ENCODE measurements at places on chromosomes 1 and 21.
A peak's percentile ranks its signal among the peaks of the same experiment; 100 is the strongest.

GRCh38 chr1:157540852-157541251 is 11.5 kb downstream of the FCRL5 start:
- no peak for DNase-seq

GRCh38 chr1:175005085-175005783 is 5.5 kb downstream of the CACYBP start:
- DNase-seq = no peak

DNA sequence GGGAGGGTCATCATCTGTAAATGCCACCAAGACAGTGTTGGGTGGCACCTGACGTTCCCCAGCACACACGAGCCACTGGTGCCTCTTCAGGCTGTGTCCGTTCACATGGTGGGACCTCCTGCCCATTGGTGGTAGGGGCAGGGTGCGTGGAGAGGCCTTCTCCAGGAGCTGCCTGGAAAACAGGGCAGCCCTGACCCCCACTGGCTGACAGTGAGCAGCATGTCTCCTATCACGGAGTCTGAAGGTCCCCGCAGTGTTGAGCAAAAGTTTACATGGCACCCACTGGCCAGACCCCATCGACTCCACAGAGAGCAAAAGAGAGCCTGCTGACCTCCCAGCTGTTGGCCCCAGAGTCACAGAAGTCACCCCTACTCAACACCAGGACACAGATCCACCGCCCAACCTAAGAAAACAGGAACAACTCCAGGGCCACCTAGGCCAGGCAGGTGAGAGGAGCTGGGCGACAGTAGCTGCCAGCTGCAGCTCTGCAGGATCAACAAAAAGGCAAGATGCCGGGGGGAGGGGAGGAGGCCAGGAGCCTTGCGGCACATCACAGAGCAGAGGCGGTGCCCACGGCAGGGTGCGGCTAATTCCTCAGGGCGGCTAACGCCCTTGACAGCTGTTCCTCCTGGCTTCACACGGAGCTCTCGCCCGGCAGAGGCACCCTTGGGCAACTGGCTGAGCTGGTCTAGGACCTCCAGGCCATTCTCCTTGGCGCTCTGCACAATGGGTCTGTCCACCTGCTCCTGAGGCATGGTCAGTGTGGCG is 14.4 kb upstream of the IFI6 start:
- DNase-seq = no peak

- DNase-seq = no peak
Measured at GRCh38 chr1:114379987-114380386, 131.0 kb downstream of the TRIM33 start.

DNA sequence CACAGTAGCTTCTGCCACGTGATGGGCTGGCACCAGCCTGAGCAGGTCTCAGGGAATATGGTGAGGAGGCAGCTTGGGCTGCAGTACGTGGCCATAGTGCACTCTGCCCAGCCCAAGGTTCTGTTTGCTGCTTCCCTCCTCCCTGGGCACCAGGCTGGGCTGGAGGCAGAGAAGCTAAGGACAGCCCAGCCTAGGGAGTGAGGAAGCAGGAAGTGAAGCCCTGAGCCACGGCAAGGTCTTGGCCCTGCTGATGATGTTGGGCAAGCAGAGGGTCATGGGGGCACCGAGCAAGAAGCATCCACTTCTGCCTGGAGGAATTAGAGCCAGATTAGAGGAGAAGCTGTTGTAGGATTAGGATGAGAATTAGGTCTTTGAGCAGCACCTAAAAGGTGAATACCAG is 326.7 kb upstream of the VAMP3 start:
- DNase-seq = no peak

GRCh38 chr1:32501865-32502264 is 37.0 kb downstream of the ZBTB8B start:
- DNase-seq = no peak

DNA sequence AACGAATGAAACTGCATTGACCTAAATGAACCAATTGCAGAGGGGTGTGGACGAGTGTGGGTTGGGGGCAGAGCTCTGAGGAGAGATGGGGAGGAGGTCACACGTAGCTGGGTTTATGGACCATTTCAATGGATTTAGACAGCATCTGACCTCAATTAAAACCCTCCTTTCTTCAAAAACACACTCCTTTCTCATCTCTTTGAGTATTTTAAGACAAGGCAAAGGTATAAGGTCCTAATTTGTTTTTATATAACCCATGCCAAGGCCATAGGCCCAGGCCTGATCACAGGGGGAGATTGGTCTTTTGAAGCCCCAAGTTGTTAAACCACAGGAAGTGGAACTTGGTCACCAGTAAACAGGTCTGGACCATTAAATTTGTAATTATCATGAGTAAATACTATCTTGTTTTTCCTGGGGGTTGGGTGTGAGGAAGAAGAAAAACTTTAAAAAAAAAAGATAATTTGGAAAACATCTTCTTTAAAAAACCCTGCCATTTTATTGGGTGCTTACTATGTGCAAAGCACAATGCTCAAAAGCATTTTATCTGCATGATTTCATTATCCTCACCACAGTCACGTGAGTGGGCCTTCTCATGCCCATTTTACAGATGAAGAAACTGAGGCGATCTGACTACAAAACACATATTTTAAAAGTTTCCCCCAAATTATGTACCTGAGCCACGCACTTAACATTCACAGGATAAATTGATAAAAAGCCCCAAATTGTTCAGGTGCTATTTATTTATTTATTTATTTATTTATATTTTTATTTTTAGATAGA is 8.9 kb upstream of the INAVA start:
- no peak for DNase-seq

- DNase-seq = no peak
Measured at GRCh38 chr1:244302876-244303609, 148.7 kb downstream of the ADSS2 start.

DNA sequence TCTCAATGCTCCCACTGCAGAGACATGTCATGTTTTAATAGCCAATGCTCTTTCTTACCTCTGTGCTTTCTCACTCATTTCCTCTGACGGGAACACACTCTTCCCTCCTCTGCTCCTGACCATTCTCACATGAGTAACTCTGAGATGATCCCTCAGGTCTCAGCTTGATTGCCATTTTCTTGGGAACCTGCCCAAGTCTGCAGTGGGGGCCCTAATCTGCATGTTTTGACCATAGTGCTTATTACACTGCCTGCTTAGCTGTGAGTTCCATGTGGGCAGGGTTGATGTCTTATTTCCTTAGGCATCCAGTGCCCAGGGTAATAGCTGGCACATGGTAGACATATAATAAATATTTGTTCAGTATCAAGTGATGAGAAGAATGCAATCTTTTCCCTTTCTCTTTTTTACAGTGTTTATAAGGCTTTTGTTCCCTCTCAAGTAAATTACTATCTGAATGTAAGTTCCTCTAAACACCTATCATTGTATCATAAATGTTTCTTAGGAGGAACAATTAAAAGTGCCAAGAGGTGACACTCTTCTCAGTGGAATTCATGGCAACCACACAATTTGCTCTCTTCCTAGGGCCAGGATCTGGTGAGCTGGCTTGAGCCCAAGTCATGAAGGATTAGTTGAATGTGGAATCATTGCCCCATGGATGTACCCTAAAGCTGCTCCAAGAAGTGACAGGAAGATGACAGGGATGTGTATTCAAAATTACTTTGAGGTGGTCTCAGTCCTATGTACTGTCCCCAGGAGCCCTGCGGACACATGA is 485.4 kb upstream of the USP24 start:
- DNase-seq = no peak

DNA sequence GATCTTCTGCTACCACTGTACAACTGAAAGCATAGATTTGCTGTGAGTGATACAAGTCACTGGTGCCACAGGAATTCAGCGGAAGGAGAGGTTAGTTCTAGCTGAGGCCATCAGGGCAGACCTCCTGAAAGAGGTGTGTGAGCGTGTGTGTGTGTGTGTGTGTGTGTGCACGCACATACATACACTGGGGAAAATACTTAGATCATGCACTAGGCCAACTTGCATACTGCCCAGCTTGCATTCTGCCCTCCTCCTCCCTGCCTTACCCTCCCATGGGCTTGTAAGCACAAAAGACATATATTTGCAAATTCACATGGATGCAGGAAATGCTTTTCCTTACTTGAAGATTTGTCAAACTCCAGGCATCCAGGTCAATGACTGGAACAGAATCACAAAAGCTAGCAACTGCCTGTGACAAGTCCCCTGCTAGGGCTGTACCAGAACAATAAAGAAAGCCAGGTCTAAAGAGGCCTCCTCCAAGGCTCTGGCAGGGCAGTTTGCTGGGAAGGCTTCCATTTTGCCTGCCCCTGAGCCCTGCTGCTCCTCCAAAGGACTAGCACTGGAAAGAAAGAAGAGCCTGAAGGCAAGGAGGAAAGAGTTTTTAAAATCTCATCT is 23.2 kb downstream of the PLEKHA6 start:
- DNase-seq = no peak

DNA sequence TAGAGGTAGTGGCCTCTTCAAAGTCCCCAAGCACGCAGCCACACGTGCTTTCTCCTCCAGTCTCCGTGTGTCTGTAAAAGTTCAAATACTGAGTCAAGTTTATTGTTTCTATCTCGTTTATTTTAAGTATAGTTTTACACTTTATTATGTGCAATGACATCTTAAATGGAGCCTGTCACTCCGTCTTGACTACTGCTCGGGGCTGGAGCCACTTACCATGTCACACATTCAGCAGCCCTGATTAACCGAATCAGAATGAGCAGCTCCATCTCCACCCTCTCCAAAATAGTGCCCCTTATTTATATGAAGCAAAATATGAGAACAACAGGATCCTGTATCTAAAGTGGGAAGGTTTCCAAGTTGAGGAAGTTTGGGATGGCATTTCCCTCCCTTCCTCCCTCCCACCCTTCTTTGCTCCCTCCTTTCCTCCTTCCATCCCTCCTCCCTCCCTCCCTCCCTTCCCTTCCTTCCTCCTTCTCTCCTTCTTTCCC is 201.0 kb downstream of the PBX1 start:
- DNase-seq = no peak

- DNase-seq = peak; percentile 10
Measured at GRCh38 chr1:155134880-155135414, 705 bp upstream of the SLC50A1 start.

DNA sequence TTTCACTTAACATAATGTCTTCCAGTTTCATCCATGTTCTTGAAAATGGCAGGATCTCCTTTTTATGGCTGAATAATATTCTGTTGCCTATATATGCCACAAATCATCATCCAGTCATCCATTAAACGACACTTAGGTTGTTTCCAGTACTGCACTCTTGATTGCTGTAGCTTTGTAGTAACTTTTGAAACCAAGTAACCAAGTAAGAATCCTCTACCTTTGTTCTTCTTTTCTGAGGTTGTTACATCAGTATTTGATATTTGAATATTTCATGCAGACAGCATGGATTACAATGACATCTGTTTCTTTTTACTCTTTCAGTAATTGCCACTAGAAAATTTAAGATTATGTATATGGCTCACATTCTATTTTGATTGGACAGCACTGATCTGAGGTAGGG is 22.1 kb upstream of the PRDM2 start:
- no peak for DNase-seq

DNA sequence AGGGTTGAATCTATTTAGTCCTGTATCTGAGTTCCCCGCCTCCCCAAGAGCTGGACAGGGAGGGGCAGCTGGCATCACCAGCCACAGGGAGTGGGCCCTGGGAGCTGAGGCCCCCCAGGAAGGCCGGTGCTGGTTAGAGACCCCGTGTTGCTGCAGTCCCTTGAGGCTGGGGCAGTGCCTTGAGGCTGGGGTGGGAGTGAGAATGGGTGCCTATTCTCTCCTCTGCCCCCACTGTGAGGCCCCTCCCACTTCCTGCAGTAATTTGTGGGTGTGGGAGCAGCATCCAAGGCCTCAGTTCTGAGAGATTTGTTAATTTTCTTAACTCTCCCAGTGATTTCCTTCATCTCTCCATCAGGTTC is 2.5 kb upstream of the TRAPPC3 start:
- peak; percentile 56 for DNase-seq

DNA sequence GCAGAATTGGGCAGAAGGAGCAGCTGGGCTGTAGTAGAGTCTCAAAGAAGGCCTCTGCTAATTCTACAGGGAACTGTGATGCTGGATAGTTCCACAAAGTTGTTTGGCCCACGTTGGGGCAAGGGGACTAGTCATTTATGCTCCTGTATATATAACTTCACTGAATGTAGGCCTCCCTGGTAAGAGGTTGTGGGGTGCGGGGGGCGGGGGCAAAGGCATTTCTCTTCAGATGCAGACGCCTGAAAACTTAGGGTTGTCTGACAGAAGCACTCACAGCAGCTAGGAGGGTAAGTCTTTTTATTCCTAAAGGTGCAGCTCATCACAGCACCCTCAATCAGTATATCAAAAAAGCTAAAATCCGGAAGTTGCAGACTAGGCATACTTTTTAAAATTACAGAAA is 38.5 kb upstream of the DENND1B start:
- no peak for DNase-seq

- DNase-seq = no peak
Measured at GRCh38 chr1:51969038-51969705, 21.3 kb downstream of the RAB3B start.

- DNase-seq = no peak
Measured at GRCh38 chr1:54559771-54560231, 11.8 kb downstream of the ACOT11 start.

DNA sequence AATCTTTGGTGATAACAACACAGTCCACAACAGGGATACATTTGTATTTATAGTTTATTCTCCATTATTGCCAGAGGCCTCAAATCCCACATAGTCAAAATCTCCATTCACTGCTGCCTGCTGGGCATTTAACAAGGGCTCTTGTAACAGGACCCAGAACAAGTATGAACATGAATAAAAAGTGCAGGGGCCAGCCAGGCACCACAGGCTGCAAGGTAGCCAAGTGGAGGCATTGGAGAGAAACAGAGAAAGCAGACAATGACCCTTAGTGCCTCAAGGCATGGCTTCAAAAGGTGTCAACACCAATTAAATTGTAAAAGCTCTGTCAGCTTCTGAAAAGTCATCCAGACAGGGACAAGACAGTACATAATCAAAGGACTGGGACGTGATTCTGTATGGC is 116.8 kb downstream of the ATP6V1G3 start:
- DNase-seq = no peak

DNA sequence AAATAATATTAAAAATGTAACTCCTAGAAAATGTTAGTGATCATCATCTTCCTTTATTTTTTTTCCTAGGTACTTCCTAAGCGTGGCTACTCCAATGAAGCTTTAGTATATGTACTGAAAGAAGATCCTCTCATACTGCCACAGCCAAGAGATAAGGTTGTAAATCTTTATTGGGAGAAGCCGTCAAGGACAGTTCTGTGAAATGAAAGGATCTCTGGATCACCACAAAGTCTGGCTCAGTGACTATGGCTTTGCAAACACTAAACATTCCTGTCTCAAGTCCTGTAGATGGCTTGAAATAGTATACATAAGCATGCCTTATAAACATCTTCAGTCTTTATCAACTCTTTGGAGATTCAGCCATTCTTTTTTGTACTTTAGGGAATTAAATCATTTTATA is 61.2 kb upstream of the DPH5 start:
- no peak for DNase-seq

GRCh38 chr1:154824179-154825000 is 45.7 kb downstream of the KCNN3 start:
- no peak for DNase-seq
